EH (cell line): ENCODE measurements at places on chromosomes 7 and 10.
A peak's percentile ranks its signal among the peaks of the same experiment; 100 is the strongest.

DNA sequence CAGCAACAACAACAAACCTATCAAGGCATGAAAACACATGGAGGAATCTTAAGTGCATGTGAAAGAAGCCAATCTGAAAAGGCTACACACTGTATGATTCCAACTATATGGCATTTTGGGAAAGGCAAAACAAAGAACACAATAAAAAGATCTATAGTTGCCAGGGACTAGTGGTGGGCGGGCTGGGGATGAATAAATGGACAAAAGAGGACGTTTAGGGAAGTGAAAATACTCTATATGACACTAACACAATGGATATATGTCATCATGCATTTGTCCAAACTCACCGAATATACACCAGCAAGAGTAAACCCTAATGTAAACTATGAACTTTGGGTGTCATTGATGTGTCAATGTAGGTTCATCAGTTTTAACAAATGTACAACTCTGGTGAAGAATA is 89.1 kb downstream of the SEMA3E start:
- DNase-seq = no peak

DNA sequence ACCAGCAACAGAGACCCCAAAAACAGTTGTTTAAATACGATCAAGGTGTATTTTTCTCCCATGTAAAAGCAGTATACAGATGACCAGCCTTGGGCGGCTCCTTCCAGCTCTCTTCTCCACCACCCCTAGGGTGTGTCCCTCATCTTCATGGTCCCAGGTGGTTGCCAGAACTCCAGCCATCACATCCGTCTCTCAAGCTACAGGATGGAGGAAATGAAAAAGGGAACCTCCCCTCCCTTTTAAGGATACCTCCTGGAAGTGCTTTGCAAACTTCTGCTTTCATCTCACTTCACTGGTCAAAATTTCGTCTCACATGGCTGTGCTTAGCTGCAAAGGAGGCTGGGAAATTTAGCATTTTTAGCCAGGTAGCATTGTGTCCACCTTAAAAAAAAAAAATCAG is 59.3 kb downstream of the C10orf105 start:
- no peak for DNase-seq

GRCh38 chr10:32446536-32447406 is 831 bp downstream of the CCDC7 start:
- DNase-seq = peak; percentile 41

- DNase-seq = peak; percentile 30
Observed at GRCh38 chr10:14603534-14604102, 171.1 kb downstream of the FAM107B start.

GRCh38 chr7:36278620-36279172 is 111.0 kb upstream of the ANLN start:
- DNase-seq = peak; percentile 87

DNA sequence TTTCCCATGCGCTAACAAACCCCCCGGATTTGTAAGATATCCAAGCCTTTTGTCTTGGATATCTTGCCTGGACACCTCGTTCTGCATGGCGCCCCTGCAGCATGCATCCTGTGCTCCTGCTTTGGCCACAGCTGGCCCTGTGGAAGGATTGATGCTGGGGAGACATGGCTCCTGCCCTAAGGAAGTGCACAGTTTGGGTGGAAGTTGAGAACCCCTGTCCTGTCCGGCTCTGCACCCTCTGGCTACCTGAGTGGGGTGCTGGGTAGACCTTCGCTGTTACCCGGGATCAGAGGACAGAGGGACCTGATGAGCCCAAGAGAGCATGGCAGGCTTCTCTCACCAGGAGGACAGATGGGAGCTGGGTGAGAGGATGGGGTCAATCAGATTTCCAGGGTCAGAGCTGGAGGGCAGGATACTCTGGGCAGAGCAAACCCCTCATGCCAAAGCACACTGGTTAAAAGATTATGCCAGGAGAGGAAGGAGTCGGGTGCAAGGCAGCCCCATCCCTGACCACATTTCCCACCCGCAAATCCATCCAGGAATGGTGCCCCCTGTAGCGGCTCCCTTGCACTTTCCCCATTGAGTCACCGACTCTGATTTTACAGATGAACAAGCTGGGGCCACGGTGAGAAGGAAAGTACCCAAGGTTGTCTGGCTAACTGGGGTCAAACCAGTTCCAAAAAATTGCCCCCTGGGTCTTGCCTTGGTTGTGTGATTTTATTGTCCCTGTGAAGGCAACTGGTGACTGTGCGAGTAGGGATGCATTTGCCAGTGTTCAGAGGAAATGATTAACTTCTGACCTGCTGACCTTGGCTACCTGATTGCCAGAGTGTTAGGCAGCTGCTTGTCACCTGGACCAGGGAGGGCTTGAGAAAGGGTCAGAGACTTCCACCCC is 290.1 kb upstream of the ZMIZ1 start:
- DNase-seq = no peak

GRCh38 chr10:21824409-21824808 is 179.1 kb downstream of the DNAJC1 start:
- no peak for DNase-seq

DNA sequence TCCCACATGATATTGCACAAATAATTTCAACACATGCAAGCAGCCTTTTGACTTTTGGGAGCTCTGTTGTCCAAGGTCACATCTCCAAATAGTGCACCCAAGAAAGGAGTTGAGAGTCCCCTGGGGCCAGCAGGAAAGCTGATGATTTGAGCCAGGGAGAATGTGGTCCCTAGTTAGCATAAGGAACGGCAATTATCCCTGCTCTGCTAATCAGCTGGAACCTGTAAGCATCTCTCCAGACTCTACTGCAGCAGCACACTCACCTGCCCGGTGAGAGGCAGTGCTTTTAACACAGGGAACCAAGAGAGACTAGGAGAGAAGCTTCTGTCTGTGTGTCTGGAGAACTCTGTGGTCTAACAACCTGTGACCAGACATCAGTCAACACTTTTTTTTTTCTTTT is 17.0 kb downstream of the TRPV5 start:
- no peak for DNase-seq

DNA sequence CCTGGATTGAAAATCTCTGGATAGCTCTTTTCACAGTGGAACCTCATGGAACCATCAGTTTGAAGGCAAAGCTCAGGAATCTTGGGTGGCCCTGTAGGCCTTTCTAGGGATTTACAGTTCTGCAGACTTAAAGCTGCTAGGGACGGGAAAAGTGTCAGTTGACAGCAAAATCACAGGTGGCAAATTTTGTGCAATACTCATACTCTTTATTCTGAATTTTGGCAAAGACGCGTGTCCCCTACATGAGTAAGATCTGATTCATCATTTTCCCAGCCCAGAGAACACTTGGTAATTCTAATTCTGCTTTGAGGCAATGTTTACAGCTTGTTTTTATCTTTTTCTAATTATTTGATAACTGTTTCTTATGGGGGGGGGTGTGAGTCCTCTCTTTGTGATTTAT is 3.6 kb downstream of the LRRC17 start:
- DNase-seq = peak; percentile 72

GRCh38 chr10:78327778-78328591 is 294.3 kb downstream of the RPS24 start:
- DNase-seq = no peak

- peak; percentile 25 for DNase-seq
Observed at GRCh38 chr10:53601260-53601875, 828.8 kb upstream of the MBL2 start.

DNA sequence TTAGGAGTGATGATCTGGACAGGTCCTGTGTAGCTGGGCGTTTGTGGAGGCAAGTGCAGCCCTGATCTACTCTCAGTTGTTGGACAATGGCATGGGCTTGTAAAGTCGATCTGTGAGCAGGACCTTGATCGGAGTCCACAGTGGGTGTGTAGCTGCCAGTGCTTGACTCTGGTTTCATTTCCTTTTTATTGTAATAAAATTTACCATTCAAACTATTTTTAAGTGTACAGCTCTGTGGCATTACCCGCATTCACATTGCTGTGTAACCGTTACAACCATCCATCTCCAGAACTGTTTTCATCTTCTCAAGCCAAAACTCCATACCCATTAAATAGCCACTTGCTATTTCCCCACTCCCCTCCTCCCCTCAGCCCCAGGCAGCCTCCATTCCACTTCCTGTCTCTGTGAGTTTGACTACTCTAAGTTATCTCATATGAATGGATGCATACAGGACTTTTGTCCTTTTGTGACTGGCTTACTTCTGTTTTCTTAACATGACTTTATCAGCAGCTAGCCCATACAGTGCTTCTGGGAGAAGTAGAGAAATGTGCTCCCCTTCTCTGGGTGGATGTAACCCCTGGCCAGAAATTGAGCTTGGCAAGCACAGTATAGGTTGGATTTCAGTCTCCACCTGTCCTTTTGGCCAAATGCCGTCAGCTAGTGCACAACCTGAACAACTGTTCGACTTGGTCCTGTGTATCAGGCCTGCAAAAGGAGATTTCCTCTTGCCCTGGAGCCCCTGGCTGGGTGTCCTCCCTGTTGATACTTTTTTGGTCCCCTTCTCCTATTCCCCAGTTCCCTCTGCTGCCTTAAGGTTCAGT is 180.0 kb downstream of the LRMDA start:
- no peak for DNase-seq

- no peak for DNase-seq
Observed at GRCh38 chr7:81299711-81300110, 380.9 kb upstream of the SEMA3C start.

DNA sequence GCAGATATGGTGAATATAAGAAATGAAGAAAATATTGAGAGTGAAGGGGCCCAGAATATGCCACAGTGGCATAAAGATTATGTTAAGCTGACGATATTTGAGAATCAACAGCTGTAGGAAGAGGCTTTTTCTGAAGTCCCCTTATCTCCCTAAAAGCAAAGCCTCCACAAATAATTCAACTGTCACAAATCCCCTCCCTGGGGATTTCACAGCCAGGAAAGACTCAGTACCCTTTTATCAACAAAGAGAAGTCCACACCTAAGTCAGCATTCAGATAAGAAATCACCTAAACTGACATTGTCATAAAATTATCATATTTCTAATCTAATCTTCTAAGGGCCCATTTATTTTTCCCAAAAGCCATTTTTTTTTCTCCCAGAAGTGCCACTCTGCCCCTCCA is 284.9 kb upstream of the VWC2 start:
- DNase-seq = no peak

GRCh38 chr10:29386342-29386999 is 97.6 kb downstream of the LYZL1 start:
- DNase-seq = peak; percentile 51

DNA sequence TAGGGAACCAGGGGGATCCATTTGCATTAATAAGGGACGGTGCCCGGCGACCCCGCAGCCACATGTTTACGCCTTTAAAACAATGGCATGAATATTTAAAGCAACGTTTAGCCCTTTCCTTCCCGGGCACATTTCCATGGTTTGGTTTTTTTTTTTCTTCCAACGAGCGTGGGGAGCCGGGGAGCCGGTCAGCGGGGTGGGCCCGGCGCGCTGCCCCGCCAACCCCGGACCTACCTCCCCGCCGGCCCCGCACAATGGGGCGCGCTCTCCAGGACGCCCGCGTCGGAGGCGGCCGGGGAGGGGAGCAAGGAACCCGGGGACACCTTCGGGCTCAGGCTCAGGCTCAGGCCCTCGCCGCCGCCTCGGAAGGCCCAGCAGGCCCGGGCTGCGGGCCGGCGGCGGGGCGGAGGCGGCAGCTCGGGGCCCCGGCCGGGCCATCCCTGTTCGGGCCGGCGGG is 1.0 kb downstream of the SEPHS1 start:
- DNase-seq = peak; percentile 39

- DNase-seq = peak; percentile 34
Observed at GRCh38 chr7:116521046-116521664, 3.7 kb upstream of the CAV1 start.

DNA sequence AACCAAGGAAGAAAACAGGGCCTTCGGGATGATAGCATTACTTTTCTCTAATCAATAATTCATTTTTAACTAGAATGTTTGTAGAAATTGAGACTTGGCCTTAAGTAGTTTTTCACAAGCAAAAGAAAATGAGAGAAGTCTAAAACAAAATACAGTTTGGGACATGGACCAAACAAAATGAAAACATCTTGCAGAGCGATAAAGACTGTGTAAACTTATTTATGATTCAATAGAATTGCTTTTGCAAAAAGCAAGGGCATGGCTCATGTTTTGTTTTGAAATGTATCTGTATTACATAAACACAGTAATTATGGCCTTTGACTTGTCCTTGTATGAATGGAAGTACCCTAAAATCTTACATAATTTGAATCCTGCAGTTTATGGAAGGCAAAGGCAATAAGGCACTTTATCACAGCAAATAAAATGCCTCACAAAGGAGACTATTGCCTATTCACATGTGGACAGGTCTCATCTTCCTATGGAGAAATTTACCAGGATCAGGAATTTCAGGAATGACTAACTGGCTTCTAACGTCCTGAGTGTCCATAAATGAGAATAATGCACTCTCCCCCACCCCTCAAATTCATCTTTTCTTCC is 295.2 kb downstream of the PTEN start:
- peak; percentile 20 for DNase-seq

DNA sequence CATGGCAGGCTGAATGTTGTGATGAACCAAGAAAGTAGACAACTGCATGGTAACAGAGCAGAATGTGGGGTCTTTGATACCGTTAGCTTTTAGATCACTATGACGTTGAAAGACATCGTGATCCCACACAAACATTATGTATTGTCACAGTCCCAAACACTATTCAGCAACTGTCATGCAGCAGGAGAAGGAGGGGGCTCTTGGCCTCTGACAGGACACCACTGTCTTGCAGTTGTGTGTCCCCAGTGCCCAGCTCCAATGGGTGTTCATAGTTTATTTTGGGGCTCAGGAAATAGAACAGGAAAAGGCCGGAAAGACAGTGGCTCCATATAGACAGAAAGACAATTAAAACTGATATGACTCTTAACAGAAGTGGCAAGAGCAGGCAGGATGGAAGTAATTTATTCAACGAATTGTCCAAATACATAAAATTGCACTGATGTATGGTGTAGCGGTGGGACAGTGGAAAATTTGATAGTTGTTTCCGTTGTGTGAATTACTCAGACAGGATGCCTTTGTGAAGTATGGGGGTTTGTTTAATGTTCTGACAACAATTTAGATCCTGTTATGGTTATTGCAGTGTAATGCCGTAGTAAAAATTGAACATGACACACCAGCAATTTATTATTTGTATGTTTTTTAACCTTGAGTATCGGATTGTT is 292.0 kb downstream of the LRMDA start:
- DNase-seq = no peak

DNA sequence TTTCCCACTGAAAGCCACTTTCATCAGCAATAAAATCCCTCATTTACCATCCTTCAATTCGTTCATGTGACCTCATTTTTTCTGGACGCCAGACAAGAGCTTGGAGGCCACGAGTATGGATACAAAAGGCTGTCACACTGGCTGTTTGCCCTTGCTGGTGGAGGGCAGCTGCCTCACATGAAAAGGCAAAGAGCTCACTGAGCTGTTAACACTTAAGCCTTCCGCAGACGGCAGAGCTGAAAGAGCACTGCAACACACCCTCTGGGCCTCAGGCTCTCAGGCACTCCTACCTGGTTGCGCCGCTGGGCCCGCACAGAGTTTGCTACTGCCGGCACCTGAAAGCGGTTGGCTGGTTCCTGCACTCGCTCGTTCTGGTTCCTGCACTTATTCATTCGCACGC is 193.5 kb downstream of the CFTR start:
- DNase-seq = no peak

DNA sequence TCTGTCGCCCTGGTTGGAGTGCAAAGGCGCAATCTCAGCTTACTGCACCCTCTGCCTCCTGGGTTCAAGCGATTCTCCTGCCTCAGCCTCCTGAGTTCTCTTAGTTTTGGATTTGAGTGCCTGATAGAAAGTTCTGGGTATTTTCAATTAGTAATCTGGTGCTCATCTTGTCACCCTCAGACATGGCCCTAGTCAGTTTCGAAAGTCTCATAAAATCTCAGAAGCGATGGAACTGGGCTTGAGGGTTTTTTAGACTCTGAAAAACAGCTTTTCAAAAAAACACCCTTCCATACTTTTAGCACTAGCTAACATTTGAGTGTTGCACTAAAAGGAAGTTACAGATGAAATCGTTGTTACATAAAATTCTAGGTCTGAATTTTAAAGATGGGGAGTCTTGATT is 9.4 kb upstream of the PIP4K2A start:
- DNase-seq = no peak
